ENCODE measurements at places on chromosomes 6 and 20.

DNA sequence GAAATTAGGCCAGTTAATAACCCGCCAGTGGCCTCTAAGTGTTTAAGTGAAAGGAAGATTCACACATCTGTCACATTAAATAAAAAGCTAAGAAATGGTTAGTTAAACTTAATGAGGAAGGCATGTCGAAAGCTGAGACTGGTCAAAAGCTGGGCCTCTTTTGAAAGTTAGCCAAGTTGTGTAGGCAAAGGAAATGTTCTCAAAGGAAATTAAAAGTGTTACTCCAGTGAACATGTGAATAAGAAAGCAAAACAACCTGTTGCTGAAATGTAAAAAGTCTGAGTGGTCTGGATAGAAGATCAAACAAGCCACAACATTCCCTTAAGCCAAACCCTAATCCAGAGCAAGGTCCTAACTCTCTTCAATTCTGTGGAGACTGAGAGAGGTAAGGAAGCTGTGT lies 10.9 kb upstream of the MTRF1L start:
- no peak for DNase-seq

- no peak for DNase-seq
Observed at GRCh38 chr6:164398647-164399046, 910.8 kb downstream of the C6orf118 start.

- DNase-seq = no peak
Observed at GRCh38 chr20:39717936-39718335, 755.8 kb downstream of the DHX35 start.

DNA sequence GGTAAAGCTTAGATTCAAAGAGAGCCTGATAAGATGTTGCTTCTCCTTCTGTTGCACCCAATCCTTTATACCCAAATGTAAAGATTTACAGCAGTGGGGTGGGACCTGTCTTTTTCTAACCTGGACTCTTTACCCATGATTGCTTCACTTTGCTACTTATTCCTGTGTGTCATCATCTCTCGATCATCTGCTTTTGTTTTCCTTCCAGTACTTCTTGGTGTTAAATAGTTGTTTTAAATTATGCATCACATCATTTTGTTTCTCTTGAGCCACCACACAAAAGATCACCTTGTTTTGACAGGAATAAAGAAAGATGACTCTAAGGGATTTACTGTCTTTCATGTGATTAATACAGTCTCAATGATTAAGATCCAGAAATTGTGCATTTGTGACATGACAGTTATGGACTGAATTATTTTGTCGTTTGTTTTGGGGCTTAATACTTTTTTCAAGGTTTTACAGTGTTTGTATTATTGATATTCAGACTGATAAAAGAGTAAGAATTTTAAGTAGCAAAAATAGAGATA lies 123.1 kb downstream of the CDKAL1 start:
- no peak for DNase-seq

GRCh38 chr6:20700375-20700774 lies 166.1 kb downstream of the CDKAL1 start:
- DNase-seq = no peak

DNA sequence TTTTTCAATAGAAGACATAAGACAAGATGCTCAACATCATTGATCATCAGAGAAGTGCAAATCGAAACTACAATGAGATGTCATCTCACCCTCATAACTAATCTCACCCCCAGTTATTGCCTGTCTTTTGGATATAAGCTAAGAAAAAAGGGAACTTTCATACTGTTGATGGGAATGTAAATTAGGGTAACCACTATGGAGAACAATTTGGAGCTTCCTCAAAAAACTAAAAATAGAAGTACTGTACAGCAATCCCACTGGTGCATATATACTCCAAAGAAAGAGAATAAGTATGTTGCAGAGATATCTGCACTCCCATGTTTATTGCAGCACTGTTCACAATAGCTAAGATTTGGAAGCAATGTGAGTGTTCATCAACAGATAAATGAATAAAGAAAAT lies 26.4 kb upstream of the PHF3 start:
- no peak for DNase-seq
